Thymus (tissue), 14 donors: ENCODE measurements at places on chromosomes 5 and 9. TPM values are rescaled to one million over a fixed set of nuclear protein-coding genes. Genes with fewer than 3 reads are reported as not detected.

- DNase-seq: no peak
Measured at GRCh38 chr5:14251733-14252132, 108.6 kb downstream of the TRIO start.

DNA sequence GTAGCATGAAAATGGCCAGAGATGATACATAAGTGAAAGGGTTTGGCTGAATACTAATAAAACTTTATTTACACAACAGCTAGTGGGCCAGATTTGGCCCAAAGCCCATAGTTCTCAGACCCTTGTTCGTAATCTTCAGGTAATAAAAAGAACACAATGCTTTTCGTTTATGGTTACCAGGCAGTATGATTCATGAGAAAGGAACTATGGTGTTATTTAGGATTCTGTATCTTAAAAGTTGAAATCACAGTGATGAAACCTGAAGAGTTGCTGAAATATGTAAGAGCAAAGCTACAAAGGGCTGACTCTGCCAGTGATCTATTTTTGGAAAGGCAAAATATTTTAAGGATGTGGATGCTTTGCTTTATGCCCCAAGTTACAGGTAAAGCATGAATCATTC is 192.7 kb downstream of the SMC2 start:
- DNase-seq: no peak

DNA sequence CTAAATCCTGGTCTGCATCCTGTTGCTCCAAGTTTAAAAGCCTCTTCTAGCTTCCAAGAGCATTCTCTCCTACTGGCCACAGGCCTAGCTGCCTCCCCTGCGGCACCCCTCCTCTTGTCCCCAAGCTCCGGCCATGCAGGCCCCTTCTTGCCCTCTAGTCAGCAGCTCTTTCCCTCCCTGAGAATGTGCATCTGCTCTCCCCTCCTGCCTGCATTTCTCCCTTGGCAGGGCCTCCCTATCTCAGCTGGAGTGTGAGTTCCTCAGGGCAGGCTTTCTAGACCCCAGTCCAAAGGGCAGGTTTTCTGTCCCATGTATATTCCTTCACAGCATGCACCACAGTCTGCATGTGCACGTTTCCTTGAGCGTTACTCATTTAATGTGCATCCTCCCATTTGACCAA is 24.6 kb upstream of the BARX1 start:
- DNase-seq: no peak

DNA sequence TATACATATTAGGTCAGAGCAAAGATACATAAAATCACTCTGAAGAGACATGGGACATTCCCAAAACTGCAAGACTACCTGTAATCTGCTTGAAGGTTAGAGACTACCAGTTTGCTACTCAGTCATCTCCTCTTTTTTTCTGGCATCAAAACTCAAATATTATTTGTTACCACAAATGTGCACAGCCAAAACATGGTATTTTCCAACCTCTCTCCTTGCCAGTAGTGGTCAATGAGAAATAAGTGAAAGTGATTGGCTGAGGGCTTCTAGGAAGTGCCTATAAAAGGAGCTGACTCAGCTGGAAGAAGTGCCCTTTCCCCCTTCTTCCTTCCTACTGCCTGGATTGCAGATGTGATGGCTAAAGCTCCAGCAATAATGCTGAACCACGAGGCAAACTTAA is 13.8 kb downstream of the GZMK start:
- no peak for DNase-seq

GRCh38 chr9:135992486-135993408 is 31.6 kb upstream of the UBAC1 start:
- DNase-seq: no peak

DNA sequence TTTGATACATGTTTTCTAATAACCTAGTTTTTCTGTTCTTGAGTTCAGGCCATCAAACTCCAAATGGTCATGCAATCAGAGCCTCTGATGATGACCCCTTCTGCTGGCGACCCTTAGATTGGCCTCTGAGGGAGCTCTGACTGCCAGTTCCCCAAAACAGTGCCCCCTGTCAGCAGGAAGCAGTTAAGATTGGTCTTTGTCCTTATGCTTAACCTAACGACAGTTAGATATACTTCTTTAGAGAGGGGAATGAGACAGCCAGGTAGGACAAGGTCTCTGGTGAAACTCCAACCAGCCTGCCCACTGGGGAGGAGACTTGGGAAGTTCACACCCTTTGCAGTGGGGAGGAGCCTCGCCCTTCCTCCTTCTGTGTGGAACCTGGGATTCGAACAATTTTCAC is 390.4 kb upstream of the KIF2A start:
- DNase-seq: no peak

TXNDC8 gene
- not detected for total RNA-seq

DRD1 gene
- total RNA-seq: 0.80 TPM

ITGA2 gene
- 4.1 TPM for total RNA-seq

SAXO1 gene
- total RNA-seq: 0.09 TPM

ENTPD2 gene
- 0.09 TPM for total RNA-seq

TRAF2 gene
- total RNA-seq: 12.8 TPM

FOXD4L5 gene
- total RNA-seq: 0.09 TPM
